ENCODE measurements at places on chromosomes 2 and 18.

GRCh38 chr2:84732897-84733778, 147.7 kb downstream of the TRABD2A start:
- no peak for DNase-seq

- no peak for DNase-seq
Observed at GRCh38 chr2:46029332-46029811, 267.8 kb upstream of the EPAS1 start.

DNA sequence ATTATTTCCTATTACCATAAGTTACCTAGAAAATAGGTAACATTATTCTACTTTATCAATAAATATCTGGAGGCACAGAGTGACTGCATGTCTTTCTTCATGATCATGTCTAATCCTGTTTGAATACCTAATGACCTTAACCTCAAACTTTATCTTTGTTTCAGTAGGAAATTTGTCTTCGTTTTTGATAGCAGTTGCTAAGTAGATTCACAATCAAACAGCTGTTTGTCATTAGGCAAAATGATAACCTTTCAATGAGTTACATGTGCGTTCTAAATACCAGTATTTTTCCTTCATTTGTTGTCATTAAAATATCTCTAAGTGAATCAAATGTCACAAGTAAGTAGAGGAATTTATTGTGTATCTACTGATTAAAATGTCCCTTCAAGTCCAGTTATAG, 473.8 kb downstream of the NRXN1 start:
- no peak for DNase-seq

DNA sequence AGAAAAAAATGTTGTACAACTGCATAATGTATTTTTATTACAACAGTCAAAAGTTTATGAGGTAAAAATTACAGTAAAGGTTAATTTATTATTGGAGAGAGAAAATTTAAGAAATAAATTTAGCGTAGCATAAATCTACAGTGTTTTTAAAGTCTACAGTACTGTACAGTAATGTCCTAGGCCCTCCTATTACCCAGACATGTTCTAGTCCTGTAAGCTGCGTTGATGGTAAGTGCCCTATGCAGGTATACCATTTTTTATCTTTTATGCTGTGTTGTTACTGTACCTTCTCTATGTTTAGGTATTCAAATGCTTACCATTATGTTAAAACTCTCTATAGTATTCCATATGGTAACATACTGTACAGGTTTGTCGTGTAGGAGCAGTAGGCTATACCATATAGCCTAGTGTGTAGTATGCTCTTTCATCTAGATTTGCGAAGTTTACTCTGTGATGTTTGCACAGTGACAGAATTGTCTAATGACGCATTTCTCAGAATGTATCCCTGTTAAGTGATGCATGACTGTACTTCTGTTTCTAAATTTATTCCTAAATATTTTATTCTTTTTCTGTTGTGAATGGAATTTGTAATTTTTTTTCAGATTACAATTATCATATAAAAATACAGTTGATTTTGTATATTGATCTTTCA, 24.5 kb downstream of the ABI2 start:
- DNase-seq, result no peak

DNA sequence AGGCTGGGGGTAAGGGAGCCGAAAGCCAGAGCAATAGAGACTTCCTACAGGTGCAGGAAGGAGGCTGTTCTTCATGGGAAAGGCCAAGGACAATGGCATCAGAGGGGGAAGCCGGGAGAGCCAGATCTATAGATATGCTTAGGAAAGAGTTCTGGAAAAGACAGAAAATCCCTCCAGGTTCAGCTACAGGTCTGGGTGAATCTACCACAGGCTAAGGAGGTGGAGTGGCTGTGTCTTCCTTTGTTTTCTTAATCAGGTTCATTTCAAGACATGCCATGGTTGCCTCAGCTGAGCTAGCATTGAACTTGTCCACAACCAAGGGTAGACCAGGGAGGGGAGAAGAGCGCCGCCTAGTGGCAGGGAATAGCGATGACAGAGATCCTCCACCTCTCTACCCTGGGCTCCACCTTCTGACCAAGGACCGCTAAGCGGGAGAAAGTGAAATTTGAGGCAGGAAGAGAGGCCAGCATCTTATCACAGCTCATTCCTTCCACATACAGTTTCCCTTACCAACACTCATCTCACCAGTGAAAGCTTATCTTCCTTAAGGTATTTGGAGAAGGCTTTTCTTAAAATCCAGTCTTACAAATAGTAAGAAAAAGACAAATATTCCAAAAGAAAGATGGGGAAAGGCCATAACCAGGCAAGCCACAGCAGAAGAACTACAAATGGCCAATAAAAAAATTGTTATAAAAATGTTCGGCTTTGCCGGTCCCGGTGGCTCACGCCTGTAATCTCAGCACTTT, 74.2 kb downstream of the VIT start:
- peak; percentile 58 for DNase-seq

DNA sequence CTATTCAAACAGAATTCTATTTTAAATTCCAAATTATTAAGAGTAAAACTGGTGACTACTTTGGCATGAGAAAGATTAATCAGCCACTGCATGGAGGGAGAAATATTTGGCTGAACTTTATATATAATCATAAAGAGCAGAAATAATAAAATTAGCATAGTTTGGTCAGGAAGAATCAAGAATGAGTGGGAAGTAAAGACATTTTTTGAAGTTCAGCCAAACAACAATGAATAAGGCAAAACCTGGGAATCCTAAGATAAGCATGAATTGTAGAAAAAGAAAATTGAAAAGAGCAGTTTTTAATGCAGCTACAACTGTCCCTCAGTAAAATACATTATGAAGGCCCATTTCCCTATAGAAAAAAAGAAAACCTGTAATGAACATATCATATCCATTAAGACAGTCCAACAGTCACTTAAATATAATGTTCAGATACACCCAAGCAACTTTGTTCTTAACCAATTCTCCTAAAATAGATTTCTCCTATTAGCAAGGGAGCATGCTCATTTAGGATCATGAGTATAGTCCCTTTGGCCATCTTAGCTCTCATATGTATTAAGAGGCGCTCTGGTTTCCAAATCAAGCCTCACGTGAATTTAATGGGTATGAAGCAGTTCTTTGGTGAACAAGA, 6.5 kb downstream of the TMEM17 start:
- DNase-seq, result no peak

DNA sequence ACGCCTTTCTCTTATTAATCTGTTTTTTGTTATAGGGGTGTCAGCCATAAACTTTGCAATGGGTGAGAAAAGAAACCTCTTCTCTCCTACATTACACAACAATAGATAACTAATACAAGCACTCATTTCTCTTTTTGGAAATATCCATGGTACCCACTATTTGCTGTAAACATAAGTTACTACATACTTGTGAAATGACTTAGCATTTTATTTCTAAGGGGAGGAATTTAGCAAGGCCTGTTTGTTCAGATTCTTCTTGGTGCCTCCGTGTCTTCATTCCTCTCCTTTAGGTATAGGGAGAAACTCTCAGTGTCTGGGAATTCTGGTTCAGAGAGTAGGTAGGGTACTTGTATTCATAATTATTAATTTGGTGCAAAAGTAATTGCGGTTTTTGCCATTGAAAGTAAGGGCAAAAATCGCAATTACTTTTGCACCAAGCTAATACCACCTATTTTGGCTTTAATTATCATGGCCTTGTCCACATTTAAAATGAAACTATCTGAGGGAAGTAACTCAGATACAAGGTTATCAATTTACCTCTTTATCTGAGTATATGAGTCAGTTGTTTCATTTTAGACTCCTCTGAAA, 134.8 kb downstream of the MREG start:
- DNase-seq, result no peak

GRCh38 chr2:66344087-66344663, 90.8 kb upstream of the MEIS1 start:
- DNase-seq, result no peak

DNA sequence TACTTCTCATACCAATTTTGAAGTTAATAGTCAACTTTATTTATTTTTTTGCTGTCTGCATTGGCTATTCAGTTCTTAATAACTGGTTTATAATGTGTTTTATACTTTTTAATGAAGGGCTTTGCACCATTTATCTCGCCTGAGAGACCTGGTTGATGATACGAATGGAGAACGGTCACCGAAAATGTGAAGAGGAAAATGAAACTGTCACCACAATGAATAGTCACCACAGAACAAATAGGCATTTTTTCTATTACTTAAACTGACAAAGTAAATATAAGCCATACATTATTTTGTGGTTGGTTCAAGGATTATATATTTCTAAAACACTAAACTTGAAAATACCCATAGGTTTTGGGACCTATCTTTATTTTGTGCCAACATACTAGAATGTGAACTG, 20.4 kb downstream of the C18orf54 start:
- no peak for DNase-seq

DNA sequence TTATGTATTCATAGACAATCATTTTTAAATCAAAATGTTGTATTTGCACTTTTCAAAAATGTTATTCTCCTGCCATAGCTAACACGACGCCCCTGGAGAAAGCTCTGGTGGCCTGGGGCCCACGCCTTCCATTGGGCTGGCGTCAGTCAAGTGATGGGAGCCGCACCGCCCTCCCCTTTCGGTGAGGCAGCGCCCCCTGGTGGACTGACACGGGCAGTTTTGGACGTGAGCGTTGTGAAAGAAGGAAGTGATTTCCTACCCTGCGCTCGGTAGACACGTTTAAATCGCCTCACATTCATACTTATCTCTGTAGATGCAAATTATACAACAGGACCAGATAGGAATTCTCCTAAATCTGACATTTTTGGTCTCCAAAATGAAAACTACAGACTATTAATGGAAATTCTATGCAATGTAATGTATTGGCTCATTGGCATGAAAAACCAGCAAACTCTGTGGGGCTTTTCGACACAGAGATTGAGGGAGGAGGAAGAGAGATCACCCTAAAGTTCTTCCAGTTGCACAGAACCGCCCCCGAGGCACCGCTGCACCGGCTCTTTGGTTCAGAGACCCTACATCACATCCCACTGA, 326.2 kb upstream of the SOX11 start:
- DNase-seq, result no peak

DNA sequence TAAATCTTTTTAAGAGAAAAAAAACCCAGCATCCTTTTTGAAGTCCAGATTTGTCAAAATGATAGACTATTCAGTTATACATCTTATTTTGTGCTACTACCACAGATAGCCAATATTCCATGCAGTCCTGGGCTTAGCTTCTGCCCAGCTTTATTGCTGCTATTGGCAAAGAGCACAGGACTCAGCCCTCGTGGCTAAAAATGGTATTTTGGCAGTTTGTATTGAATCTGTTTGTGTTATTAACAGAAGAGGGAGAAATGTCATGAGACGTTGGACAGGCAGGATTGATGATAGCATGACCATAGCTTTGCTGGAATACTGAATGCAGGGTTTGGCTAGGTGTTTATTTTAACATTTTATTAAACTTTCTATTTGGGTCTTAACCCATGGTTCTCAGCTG, 19.4 kb downstream of the ELAC1 start:
- DNase-seq, result no peak

DNA sequence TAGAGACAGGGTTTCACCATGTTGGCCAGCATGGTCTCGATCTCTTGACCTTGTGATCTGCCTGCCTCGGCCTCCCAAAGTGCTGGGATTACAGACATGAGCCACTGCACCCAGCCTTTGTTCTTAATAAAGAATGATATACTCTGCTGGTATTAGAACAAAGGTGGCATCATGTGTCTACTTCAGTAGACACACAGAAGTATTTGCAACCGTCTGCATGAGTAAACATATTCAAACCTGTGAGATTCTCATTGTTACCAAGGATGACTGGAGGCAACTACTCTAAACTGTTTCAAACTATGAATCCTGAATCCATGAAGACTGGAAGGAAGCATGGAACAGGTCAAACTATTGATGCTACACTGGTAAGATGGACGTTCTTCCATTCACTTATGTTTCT, 32.1 kb downstream of the MBD2 start:
- DNase-seq, result no peak

DNA sequence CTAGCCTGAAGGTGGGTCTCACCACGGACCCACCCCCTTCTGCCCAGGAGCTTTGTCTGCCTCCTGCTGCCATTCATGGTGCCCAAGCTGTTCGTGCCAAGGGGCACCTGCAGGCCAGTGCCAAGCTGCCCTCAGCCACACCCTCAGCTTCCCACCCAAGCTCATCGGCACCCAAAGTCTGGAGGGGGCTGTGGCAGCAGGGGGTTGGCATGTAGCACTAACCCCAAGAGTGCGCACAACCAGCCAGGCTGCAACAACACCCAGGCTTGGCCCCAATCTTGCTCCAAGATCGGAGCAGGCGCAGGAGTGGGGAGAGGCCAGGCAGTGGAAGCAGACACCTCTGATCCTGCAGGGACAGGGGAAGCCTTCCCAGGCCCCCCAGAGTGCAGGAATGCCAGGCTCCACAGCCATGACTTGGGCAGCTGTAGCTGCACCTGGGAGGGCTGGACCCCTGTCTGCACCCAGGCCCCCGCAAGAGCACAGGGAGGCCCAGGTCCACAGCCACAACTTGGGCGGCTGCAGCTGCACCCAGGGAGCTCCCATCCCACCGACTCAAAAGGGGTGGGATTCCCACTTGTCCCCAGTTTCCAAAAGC, 89.9 kb downstream of the ATAD2B start:
- DNase-seq, result no peak

- DNase-seq, result no peak
Observed at GRCh38 chr18:56393870-56394269, 244.5 kb downstream of the TXNL1 start.

- no peak for DNase-seq
Observed at GRCh38 chr2:219020604-219021365, 20.5 kb downstream of the CFAP65 start.

DNA sequence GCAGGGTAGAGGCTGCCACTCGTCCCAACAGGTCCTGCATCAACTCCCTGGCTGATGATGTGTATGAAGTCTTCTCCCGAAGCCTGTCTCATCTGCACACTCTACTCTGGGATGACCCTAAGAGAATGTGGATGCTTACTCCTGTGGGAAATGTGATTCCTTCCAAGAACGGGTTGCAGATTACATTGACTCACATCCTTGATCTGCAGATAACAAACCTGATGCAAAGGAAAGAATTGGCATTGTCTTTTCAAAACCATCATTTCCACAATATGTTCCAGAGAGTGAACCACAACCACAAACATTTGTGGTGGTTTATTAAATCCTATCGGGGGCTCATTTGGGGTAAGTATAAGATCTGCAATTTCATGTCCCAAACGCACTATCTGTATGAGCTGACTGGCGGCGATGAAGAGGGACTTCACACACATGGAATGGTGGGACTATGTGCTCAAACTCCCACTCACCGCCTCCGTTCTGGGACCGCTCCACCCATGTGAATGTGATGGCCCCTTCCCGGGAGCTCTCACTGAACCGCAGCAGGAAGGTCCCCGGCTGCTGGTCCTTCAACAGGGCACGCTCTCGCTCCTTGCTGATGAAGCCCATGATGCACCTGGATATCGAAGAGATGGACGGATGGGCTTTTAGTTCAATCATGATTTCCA, 35.5 kb downstream of the STAT1 start:
- DNase-seq, result no peak

GRCh38 chr2:69779258-69780001, 37.5 kb downstream of the ANXA4 start:
- no peak for DNase-seq

DNA sequence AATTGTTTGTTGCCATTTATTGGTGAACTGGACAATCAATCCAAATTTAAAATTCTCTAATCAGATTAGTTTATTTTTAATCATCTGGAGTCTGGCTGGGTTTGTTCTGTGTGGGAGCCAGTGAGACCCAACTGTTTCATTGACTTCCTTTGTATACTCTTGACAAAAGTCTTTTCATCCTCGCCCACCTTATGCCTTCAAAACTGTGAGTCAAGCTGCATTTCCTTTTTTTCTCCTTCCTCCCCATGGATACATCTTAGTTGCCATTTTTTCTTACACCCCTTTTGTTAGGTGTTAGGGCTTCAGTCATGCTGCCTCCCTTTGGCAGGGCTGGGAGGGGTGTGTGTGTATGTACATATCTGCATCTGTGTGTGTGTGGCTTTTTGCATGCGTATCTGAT, 117.6 kb downstream of the PRKCE start:
- DNase-seq, result no peak

- no peak for DNase-seq
Observed at GRCh38 chr2:189076572-189076971, 102.4 kb downstream of the COL3A1 start.

Measured in Kasumi-1 (cell line).